ENCODE measurements at places on chromosomes 7 and 10. TPM values are rescaled to one million over a fixed set of nuclear protein-coding genes. Genes with fewer than 3 reads are reported as not detected.

RADIL gene
- total RNA-seq: 0.46 TPM

DNA sequence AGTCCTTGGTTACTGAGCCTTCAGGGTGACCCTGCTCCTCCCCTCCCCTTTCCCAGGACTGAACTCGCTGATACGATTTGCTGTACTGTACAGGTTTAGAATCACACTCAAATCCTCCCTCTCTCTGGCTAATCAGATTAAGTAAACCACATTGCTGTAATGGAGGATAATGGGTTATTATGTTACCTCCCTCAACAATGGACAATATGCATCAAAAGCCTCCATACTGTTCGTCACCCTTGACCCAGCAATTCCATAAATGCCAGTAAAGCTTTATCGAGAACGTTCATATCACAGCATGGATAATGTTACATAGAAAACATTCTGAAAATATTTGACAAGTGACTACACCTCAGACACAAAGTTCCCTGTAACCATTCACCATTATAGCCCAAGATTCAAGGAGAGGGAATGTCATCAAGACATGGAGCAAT is 61.7 kb downstream of the FAM107B start:
- DNase-seq: no peak

- no peak for DNase-seq
Observed at GRCh38 chr7:73429622-73430505, 3.7 kb upstream of the FZD9 start.

PKD2L1 gene
- total RNA-seq: not detected

- no peak for DNase-seq
Observed at GRCh38 chr10:78002541-78003288, 26.6 kb downstream of the POLR3A start.

GRCh38 chr7:43142703-43143102 is 30.3 kb downstream of the HECW1 start:
- no peak for DNase-seq

DNA sequence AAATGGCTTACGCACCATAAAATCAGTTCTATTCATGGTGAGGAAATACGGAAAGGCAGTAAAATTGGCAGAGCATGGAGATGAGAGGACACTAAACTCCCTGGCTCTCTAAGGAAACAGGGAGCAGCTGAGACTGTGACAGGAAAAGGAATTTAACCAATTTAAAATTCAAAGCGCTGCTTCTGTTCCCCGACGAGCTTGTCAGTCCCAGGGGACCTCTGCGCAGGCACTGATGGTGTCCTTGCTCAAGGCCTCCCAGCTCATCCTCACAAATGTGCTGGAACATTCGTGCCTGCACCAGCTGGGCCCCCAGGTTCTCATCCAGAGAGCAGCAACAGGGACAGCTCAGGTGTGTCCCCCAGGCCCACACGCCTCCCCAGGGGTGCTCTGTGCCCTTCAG is 101.4 kb downstream of the MAD1L1 start:
- no peak for DNase-seq

WEE2 gene
- not detected for total RNA-seq

CCL26 gene
- not detected for total RNA-seq

GDF2 gene
- total RNA-seq: not detected

DNA sequence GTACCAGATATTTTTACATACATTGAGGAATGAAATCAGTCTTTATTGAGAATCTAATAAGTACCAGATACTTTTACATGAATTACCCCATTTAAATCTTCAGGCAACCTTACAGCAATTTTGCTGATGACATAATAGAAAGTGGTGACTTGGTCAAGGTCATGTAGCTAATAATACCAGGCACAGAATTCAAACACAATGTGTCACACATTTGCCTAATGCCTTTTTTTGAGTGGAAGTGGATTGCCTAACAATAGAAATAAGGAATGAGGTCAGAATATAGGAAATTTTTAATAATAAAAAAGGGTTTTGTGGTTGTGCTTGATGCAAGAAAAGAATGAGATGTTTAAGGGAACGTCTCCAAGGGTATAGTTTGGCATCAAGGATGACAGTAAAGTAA is 466.6 kb upstream of the IGFBP3 start:
- no peak for DNase-seq

- DNase-seq: peak; percentile 5
Observed at GRCh38 chr10:9825491-9826018, 1192.1 kb upstream of the CELF2 start.

TRIM24 gene
- 12.9 TPM for total RNA-seq

- peak; percentile 49 for DNase-seq
Observed at GRCh38 chr10:8054494-8055407, at the start of gene GATA3. GATA3 (plus strand) TSS chr10:8054688; CDS start chr10:8055656, 968 bp downstream.

C10orf143 gene
- total RNA-seq: 0.14 TPM

DNA sequence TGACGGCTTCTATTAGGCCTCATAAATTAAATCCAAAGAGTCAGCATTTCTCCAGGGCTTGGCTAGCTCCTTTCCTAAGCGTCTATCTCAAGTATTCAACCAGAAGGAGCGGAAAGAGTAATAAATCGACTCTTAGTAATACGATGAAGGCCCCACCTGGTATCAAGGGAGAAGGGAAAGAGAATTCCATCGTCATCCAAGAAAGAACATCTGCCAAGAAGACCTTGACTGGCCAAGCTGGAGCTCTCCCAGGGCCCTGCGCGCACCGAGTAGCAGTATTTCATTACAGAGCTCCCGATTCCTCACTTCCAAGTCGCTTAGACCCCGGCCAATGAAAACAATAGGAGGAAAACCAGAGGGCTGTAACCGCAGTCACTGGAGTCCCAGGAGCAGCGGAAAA is 178.0 kb upstream of the FRMD4A start:
- no peak for DNase-seq

GRCh38 chr10:17758896-17759295 is 6.9 kb downstream of the TMEM236 start:
- DNase-seq: peak; percentile 56

GRCh38 chr10:109978481-109978880 is 29.3 kb upstream of the ADD3 start:
- DNase-seq: no peak

- DNase-seq: no peak
Observed at GRCh38 chr7:139124084-139124914, 14.8 kb upstream of the ZC3HAV1 start.

DNA sequence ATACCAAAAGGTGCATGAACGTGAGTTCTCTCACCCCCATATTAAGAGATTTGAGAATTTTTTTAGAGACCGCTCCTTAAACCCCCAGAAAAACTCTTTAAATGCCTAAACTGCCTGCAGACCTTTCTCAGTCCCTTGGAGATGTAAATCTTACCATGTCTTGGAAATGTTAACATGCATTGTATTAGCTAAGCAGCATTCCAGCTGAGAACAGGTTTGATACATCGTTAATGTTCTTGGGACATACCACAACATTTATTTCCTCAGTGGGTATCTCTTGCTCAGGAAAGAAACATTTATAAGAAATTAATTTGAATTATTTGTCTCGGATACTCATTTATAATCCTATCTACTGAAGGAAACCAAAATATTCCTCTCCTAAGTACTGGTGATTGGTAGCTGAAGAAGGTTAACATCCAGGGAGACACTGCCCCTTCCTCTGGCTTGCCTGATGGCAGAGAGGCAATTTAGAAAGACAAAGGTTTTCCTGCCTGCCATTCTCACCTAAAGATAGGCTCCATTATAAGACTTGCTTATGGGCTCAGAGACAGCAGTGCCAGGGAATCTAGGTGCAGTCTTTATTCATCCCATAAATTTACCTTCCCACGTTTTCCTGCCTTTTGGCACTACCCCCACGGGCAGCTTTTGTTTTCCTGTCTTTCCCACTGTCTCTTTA is 141.2 kb downstream of the COBL start:
- no peak for DNase-seq

RTKN2 gene
- 0.49 TPM for total RNA-seq

TMEM229A gene
- total RNA-seq: not detected

DNA sequence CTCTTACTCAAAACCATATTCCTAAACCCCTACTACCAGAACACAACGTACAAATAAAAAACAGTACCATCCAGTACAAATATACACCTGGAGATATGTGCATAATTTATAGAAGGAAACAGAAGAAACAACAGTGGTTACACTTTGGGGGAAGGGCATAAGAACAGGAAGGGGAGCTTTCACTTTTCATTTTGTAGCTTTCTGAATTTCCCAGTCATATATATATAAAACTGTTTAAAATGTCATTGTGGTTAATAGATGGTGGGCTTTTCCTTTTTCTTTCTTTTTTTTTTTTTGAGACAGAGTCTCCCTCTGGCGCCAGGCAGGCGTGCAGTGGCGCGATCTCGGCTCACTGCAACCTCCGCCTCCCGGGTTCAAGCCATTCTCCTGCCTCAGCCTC is 47.2 kb downstream of the MALSU1 start:
- DNase-seq: no peak

DNA sequence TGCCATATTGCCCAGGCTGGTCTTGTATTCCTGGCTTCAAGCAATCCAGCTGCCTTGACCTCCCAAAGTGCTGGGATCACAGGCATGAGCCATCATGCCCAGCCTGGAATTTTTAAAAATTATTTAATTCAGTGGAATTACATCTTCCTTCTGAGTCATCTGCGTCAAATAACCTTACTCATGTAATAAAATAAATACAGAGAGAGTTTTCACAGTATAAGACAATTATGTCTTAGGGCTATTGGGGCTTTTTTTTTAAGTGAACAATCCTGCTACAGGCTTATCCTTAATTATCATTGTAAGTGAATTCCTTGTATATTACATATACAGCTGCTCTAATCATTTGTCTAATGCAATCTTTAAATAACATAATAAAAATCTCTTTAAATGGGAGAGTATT is 108.3 kb downstream of the MAPK8 start:
- no peak for DNase-seq

Measured in pulmonary artery endothelial cell (primary cell).